ENCODE measurements at places on chromosomes 13 and 19.

DNA sequence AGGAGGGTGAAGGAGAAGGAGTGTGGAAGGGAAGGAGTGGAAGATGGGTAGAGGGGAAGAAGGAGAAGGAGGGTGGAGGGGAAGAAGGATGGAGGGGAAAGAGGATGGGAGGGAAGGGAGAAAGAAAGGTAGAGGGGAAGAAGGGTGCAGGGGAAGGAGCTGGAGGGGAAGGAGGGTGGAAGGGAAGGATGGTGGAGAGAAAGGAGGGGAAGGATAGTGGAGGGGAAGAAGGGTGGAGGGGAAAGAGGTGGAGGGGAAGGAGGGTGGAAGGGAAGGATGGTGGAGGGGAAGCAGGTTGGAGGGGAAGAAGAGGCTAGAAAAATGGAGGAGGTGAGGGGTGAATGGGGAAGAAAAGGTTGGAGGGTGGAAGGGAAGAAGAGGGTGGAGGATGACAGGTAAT, 927.9 kb downstream of the UQCRFS1 start:
- no peak for DNase-seq

- no peak for DNase-seq
These were observed 6.1 kb downstream of the RDH13 start for GRCh38 chr19:55056827-55057226.

DNA sequence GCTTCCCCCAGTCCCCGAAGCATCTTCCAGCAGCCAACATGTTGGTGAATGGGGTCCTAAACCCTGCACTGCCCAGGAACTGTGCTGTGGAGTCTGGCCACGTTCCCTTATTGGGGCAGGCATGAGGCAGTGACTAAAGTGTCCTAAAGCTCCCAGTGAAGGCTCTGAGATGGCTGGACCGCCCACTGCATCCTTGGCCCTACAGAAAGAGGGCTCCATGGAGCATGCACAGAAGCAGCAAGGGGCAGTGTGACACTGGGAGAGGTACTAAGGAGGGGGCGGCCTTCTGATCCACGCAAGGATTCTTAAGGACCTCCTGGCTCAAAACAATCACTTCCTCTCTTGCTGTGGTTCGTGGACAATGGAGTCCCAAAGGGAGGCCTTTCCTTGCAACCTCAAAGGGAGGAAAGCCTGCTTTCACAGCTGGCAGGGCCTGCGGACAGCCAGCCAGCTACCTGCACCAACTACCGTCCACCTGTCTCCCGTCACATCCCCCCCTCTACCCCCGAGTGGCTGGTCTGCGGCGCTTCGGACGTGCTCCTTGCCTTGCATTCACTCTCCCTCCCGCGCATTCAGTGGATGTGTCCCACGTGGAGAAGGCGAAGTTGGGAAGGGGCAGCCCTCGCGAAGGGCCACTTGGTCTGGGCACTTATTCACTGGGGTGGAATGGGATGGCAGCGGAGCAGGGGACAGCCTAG, 63.9 kb upstream of the STARD13 start:
- no peak for DNase-seq

- DNase-seq, result no peak
These were observed 416 bp upstream of the DOCK9 start for GRCh38 chr13:98978280-98978679.

DNA sequence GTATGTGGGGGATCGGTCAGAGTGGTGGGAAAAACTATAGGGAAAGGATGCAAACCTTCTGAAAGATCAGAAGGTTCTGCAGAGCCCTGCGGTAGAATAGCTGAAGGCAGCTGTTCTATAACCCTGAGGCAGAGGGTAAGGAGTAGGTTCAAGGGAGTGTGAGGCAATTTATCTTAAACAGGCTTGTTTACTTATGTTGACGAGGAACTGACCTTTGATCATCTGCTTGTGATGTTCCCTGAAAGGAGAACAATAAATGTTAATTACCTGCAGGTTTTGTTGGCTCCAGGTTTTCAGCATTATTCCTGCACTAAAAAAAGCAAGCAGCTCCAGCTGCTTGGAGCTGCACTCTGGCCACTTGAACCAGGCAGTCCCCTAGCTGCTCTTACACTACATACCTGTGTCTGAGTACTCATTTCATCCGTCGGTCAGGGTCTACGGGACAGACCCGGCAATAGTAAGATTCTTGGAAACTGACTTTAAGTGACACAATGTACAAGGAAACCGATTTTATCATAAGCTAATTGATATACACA, 202.1 kb downstream of the TBC1D4 start:
- no peak for DNase-seq

DNA sequence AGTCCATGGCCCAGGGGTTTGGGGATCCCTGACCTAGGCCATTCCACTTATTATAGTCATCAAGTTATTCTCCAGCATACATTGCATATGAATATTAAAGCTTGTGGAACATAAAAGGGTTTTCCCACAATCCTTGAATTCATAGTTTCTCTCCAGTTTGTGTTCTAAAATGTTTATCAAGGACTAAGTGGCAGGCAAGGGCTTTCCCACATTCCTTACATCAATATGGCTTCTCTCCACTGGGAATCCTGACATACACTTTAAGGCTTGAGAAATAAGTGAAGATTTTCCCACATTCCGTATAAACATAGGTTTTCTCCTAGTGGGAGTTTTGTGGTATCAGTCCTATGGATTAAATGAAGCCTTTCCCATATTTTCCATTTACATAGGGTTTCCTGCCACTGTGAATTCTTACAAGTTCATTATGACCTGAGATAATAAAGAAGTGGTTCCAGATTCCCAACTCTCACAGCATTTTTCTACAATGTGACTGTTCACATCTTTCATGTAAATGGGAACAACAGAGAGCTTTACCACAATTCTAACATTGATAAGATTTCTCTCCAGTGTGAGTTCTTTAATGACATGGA, 14.5 kb downstream of the ZNF426 start:
- DNase-seq, result no peak

GRCh38 chr19:42596391-42597072, 1.8 kb upstream of the CEACAM8 start:
- peak; percentile 69 for DNase-seq

- no peak for DNase-seq
These were observed 57.5 kb upstream of the HMGB1 start for GRCh38 chr13:30523211-30523610.

- DNase-seq, result no peak
These were observed 66.7 kb downstream of the PEX11G start for GRCh38 chr19:7421941-7422744.

- DNase-seq, result peak; percentile 41
These were observed 30.1 kb upstream of the DCUN1D2 start for GRCh38 chr13:113520571-113520970.

DNA sequence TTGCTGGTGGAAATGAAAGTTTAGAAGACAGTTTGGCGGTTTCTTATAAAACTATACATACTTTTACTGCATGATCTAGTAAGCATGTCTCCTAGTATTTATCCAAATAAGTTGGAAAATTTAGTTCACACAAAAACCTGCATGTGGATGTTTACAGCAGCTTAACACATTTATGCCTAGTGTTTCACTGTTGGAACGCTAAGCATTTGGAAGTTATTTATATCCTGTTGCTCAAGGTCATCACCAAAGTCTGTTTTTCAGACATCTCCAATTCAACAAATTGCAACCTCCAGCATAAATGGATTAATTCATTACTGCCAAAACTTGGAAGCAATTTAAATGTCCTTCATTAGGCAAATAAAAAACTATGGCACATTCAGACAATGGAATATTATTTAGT, 461.8 kb downstream of the SUCLA2 start:
- DNase-seq, result no peak

DNA sequence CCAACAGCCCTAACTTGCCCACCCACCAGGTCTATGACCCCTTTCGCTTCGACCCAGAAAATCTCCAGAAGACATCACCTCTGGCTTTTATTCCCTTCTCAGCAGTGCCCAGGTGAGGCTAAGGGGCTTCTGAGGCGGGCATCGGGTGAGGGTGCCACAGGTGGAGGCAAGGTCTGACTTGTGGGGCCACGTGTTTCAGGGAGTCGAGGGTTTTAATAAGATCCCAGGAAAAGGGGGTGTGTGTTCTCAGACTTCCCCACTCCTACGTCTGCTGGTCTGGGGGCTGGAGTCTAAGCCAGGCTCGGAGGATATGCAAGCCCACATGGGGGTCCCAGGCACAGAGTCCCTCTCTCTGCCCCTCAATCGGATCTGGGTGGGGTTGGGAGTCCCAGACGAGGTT, 30.9 kb upstream of the CYP4F8 start:
- DNase-seq, result no peak

GRCh38 chr19:39109641-39110040, 15.9 kb upstream of the PAK4 start:
- DNase-seq, result no peak

- no peak for DNase-seq
These were observed 67.3 kb downstream of the DOCK9 start for GRCh38 chr13:98910501-98910951.

- peak; percentile 86 for DNase-seq
These were observed 12.4 kb downstream of the TMEM143 start for GRCh38 chr19:48351341-48351752.

GRCh38 chr19:37699057-37699456, 20.5 kb downstream of the ZNF607 start:
- no peak for DNase-seq

- no peak for DNase-seq
These were observed 62.9 kb upstream of the KLHL1 start for GRCh38 chr13:70171151-70171550.

DNA sequence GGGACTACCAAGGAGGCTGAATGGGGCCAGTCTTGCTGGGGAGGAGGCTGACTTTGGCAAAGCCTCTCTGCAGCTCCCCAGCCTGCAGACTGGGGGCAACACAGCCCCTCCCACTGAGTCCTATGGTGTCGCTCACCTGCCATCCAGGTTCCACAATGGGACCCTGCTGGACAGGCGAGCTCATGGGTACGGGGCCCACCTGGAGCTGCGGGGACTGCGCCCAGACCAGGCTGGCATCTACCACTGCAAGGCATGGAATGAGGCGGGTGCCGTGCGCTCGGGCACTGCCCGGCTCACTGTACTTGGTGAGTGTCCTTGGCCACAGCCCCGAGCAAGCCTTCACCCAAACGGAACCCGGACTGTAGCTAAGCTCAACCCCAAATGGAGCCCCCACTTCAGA, 5.0 kb downstream of the CILP2 start:
- DNase-seq, result no peak

GRCh38 chr19:17765069-17765618, 13.9 kb downstream of the FCHO1 start:
- DNase-seq, result no peak

GRCh38 chr19:51450730-51451307, 7.4 kb downstream of the SIGLEC8 start:
- no peak for DNase-seq

DNA sequence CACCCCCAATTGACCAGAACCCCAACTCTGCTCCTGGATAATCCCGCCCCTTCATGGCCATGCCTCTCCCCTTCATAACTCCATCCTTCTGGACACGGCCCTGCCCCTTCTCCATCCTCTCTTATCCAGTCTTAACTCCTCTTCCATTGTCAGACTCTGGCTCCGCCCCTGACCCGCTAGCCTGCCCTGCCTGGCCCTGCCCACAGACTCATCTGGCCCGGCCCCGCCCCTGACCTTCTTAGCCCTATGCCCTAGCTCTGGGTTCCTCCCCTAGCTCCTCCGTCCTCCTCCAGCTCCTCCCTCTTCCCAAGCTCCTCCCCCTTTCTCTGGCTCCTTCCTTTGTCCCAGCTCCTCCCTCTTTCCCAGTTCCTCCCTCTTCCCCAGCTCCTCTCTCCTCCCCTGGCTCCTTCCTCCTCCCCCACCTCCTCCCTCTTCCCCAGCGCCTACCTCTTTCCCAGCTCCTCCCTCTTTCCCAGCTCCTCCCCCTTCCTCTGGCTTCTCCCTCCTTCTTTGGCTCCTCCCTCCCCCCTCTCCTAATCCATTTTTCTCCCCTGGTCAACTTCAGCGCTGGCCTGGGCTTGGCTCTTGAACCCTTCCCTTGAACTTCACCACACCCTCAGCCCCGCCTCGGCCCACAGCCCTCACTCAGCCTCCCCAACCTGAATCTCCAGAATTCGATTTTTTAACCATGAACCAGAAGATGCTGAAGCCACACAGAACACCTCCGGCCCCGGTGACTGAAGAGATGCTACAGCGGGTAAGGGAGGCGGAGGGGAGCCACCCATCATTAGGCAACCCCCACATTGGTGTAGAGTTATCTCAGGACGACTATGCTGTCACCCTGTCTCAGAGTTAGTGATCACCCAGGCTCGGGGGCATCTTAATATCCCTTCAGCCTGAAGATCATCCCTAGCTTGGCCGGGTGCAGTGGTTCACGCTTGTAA, 9.2 kb upstream of the ZNF358 start:
- DNase-seq, result peak; percentile 80

- DNase-seq, result peak; percentile 83
These were observed 546 bp downstream of the UBXN6 start for GRCh38 chr19:4456843-4457653.

DNA sequence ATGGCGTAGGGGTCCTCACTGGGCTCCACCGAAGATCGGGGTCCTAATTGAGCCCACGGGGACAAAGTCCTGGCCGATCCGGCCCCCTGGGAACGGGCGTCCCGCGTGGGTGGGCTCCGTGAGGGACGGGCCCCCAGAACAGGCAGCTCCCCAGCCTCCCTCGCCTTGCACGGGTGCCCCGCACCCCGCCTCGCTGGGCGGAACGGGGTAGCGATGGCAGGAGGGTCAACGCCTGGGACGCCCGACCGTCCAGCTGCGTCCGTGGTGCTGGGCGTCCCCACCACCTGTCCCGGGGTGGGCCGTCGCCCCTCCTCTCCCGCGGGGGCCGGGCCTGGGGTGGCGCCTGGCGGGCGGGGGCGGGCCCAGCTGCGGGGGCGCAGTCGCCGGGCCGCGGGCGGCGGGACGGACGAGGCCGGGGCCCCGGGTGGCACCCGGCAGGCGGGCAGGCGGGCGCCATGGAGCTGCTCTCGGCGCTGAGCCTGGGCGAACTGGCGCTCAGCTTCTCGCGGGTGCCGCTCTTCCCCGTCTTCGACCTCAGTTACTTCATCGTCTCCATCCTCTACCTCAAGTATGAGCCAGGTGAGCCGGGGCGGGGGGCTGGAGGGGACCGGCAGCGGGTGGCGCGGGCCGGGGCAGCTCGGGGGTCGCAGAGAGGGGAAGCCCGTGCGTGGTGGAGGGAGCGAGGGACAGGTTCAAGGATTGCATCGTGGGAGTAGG, at the start of gene TMEM38A:
Gene TMEM38A (plus strand): TSS at position 377 of the 717 bp plus-strand sequence. CDS start 79 bp downstream, at position 456.
- DNase-seq, result peak; percentile 71

- DNase-seq, result no peak
These were observed 113.1 kb downstream of the PCDH9 start for GRCh38 chr13:67117010-67117550.

GRCh38 chr19:720345-721160, 11.8 kb downstream of the PALM start:
- DNase-seq, result no peak

- DNase-seq, result no peak
These were observed 2.8 kb upstream of the USF2 start for GRCh38 chr19:35265900-35266519.

DNA sequence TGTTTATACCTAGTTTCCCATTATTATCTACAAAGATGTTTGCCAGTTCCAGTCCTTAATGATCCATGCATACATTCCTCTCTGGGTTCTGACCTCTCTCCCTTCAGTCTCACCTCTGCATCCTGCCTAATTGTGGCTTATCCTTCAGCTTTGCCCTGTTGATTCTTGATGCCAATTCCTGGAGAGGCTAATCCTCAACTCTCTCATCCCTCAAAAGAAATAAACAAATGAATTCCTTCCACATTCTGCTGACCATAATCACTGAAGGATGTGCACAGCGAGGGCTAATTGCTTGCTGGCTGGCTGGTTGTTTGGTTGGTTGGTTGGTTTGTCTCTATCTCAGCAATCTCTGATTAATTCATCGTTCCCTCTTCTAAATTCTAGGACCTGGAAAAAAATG, 113.8 kb downstream of the IRS2 start:
- DNase-seq, result no peak
